C1 segment of cervical spinal cord (tissue), 14 donors: ENCODE measurements at places on chromosomes 3 and 15.

DNA sequence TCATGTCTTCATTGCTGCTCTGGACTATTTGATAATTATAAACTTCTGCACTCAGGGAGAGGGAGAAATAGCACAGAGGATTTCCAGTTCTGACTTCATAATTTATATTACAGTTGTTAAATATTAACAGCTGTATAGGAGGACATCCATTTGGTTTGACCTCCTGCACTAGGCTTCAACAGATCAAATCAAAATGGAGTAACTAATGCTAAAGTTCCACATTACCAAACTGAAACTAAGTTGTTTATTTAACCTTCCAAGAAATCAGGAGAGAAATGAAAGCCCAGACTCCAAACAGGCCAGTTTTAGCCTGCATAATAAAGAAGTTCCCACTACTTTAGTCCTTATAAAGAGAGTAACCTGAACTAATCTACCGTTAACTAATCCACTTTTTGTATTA, 4.6 kb downstream of the PLSCR2 start:
- DNase-seq, result no peak

DNA sequence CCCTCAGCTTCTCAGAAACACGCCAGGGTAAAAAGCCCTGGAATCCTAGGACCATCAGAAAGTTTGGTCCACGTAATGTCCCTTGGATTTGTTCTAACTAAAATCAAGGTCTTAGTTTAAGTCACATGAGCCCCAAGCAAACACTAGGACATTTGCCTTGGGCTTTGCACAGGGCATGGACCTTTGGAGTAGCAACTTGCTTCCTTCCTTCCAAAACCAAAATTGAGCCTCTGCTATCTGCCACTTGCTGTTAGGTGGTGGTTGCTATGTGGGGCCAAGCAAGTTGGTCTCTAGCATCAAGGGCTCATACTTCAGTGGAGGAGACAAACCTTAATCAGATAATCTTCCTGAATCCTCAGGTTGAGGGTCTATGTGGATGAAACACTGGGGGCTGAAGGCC, 4.0 kb upstream of the DAG1 start:
- no peak for DNase-seq

- no peak for DNase-seq
These were observed 13.1 kb upstream of the PLA2G4D start for GRCh38 chr15:42107473-42107872.

DNA sequence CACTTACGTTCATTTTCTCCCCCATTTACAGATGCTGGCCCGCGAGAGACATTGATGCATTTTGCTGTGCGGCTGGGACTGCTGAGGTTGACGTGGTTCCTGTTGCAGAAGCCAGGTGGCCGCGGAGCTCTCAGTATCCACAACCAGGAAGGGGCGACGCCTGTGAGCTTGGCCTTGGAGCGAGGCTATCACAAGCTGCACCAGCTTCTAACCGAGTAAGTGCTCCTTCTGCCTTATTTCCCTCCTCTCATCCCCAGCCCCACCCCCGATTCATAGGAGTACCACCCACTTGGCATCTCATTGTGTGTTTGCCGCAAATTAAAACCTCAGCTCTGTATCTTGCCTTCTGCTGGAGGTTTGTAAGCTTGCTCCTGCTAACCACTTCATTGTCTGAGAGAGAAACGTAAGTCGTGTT, 163.3 kb downstream of the AKAP13 start:
- DNase-seq, result peak; percentile 19

DNA sequence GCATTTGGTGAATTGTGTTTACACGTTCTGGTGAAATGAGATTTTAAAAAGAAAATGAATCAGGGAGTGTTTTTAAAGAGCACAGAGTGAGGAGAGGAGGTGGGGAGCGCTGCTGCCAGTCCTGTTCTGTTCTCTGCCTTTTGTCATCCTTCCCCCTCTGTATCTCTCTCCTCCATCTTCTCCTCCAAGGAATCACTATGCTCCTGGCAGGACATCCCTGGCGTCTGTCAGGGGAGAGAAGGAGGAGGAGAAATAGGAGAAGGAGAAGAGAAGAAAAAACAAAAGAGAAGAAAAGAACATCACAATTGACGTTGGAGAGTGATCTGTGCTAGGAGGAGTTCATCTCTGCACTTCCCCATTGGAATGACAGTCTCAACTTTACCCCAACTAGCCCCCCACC, 627.6 kb upstream of the TBL1XR1 start:
- no peak for DNase-seq

DNA sequence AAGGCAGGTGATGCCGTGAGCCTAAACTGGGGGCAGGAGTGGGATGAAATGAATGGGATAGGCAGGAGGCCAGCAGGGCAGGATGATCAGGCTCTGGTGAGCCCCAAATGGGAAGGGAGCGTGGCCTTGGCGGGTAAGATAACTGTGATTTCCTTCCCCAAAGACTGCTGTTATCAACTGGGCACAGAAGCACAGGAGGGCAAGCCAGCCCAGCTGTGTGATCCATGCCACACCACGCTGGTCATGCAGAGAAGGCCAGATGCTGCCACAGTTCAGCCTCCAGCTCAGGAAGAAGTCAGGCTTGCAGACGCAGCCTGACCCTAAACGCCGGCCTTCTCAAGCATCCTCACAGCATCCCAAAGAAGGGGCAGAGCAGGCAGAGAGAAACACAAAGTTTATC, 52.1 kb upstream of the GNB5 start:
- DNase-seq, result no peak

DNA sequence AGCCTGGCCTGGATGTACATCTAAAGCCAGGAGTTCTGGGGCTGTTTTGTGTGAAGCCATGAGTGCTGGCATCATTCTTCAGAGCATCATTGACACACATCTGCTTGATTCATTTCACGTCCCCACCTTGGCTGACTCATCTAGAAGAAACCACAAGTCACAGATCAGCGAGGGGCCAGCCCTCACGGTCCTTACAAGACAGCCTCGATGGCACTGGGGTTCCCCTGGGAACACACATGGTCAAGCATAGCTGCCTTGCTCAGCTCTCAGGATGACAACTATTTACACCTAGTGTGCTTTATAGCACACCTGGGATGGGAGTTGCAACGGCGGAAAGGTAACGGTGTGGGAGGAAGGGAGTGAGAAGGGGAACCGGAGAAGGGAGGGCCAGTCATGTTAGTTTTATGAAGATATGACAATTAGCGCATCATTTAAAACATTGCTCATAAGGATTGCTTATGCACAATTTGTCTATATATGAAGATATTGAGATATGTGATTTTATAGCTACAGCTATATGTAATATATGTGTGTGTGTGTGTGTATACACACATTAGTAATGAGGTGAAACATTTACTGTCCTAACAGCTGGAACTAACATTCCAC, 227.1 kb downstream of the RPLP1 start:
- no peak for DNase-seq

DNA sequence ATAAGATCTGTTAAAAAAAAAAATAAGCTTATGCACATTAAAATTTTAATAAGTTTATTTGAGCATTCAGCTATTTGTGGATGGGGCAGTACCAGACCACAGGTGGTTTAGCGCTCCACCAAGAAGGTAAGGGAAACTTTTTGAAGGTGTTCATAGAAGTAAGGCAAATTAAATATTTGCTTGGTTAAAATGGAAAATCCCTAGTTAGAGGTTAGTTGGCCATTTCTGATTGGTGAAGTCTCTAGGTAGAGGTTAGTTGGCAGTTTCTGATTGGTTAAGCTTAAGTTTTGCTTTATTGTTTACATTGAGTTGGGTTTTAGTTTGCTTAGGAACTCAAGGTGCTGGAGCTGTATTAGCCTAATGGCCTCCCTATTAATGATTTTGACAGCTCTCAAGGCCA, 30.7 kb downstream of the SCN11A start:
- DNase-seq, result no peak

GRCh38 chr15:91102546-91103330, 2.7 kb downstream of the SV2B start:
- DNase-seq, result no peak

DNA sequence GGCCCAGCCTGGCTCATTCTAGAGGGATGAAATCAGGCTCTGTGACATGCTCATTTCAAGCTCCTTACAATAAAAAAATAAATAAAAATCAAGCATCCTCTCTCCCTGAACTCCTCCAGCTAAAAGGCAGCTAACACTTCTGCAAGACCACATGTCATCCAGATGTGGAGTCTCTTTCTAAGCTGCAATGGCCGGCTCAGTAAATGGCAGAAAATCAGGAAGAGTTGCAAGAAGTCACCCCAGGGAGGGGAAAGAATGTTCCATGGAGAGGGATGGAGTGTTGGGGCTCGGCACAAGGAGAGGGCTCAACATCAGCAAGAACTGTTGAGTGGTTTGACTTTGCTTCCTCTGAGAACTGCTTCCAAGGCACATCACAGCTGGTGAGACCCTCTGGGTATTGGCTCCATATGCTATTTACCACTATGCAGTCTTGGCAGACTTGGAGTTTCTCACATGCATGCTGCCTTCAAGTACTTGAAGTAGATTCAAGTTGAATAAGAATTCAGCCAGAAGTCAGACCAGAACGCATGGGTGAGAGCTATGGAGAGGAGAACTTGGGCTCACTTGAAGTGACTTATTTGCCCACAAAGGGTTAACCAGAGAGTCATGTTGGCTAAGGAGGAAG, 689.0 kb downstream of the NTRK3 start:
- DNase-seq, result no peak

GRCh38 chr3:111846717-111847116, 12.3 kb upstream of the PHLDB2 start:
- no peak for DNase-seq

GRCh38 chr15:23447107-23447500, at the start of gene GOLGA6L2:
Gene GOLGA6L2, minus strand, starts transcription at chr15:23447243. Its CDS starts 62 bp downstream, at chr15:23447181.
- DNase-seq, result no peak

DNA sequence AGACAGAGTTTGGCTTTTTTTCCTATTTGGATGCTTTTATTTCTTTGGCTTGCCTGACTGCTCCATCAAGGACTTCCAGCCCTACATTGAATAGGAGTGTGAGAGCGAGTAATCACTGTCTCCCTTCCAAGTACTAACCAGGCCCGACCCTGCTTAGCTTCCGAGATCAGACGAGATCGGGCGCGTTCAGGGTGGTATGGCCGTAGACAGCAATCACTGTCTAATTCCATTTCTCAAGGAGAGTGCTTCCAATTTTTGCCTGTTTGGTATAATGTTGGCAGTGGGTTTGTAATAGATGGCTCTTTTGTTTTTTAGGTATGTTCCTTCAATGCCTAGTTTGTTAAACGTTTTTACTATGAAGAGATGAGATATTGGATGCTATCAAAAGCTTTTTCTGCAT, 125.0 kb upstream of the PEX5L start:
- DNase-seq, result no peak

DNA sequence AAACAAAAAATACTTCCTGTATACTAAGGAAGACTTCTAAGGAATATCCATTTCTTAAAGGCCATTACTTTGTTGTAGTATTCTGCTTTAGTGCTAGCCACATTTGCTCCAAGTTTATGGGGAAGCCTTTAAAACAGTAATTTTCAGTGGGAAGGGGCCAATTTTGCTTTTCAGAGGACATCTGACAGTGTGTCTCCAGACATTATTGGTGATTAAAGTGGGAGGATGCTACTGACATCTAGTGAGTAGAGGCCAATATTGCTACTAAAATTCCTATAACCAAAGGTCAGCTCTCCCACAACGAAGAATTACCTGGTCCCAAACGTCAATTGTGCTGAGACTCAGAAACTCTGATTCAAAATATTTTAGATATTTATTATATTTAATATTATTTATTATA, 24.8 kb downstream of the SLC28A2 start:
- DNase-seq, result no peak

- peak; percentile 36 for DNase-seq
These were observed 81.0 kb downstream of the CLDN11 start for GRCh38 chr3:170499562-170500156.

GRCh38 chr3:63984391-63984790, 38.9 kb downstream of the PSMD6 start:
- DNase-seq, result no peak

- DNase-seq, result no peak
These were observed 8.8 kb upstream of the GNAT1 start for GRCh38 chr3:50182533-50183099.

- no peak for DNase-seq
These were observed 4.2 kb downstream of the B3GALNT1 start for GRCh38 chr3:161100994-161101393.

GRCh38 chr15:59166166-59166565, 40.5 kb upstream of the LDHAL6B start:
- DNase-seq, result no peak

DNA sequence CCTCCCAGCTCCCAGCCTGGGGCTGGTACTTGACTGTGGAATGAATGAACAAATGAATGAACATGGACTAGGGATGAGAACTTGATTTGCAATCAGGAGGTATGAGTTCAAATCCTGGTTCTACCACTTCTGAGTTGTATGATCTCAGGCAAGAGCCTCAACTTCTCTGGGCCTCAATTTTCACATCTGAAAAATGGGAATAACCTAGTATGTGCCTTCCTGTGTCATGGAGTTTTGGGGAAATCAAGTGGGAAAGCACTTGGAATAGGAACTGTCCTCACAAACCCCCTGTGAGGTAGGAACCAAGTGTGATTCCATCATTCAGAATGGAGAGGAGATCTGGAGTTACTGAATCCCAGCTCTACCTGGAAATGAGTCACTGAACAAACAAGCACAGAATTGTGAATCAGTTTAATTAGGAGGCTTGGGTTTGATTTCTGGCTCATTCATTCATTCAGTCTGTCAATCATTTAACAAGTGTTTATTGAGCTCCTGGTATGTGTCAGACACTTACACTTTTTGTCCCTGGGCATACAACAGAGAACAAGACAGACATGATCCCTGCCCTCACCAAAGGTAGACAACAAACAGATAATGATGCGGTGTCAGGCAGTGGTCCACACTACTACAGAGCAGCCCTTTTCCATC, 29.7 kb downstream of the DNASE1L3 start:
- no peak for DNase-seq

DNA sequence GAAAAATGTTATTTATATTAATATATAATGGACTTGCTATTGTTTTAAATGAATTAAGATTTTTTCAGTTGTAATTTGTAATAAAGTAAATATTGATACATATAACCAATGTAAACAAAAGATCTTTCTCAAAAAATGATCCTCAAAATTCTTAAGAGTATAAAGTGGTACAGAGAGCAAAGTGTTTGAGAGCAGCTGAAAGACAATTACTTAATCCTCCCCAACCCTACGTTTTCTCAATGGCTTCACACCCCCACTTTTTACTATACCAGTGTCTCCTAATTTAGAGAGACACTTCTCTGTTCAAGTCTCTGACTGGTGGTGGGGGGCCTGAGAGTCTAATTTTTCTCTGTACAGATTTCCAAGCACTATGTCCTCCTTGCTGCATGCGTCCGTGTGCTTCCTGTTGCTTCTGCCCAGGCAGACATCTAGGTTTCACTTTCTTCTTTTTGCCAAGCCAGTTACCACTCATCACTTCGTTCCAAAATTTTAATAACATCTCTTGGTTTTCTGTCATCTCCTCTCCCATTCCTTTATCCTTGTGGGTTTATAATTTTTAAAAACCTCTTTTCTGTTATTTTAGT, 276.3 kb upstream of the DNAJC19 start:
- DNase-seq, result peak; percentile 2

DNA sequence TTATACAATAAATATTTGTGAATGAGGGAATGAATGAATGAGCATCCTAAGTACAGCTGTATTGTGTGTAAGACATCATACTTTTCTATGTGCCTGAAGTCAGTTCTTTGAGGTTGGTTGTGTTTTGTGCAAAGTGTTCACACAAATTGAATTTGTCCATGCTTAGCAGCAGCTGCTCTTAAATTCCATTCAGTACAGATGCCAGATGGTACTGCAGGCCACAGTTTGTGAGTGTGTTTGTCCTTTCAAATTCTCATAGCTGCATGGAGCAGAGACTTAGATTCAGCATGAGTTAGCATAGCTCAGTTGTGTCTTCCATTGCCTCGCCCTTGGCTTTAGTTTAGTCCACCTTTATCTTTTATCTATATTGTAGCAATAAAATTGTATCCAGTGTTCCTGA, 3.8 kb upstream of the ZNF385D start:
- DNase-seq, result no peak

- no peak for DNase-seq
These were observed 15.4 kb upstream of the RFC4 start for GRCh38 chr3:186821429-186822387.
